ENCODE measurements at places on chromosomes 7 and 10. TPM values are rescaled to one million over a fixed set of nuclear protein-coding genes. Genes with fewer than 3 reads are reported as not detected.

Gene FAM180A
- 2.0 TPM for total RNA-seq

Gene GPAM
- 8.6 TPM for total RNA-seq

Gene CRPPA
- total RNA-seq: 2.6 TPM

Gene TWIST1
- 0.27 TPM for total RNA-seq

Gene PPP1R17
- not detected for total RNA-seq

Gene PDK4
- total RNA-seq: 18.9 TPM

Gene ABLIM1
- total RNA-seq: 118 TPM
